ENCODE measurements at places on chromosomes 5 and 9.

GRCh38 chr9:131113655-131114054 lies 11.7 kb upstream of the NUP214 start:
- no peak for DNase-seq

- DNase-seq, result no peak
Observed at GRCh38 chr9:35797311-35798109, 6.1 kb downstream of the NPR2 start.

GRCh38 chr5:71938895-71939294 lies 168.4 kb upstream of the MAP1B start:
- DNase-seq, result peak; percentile 13

- no peak for DNase-seq
Observed at GRCh38 chr9:116350213-116350612, 196.6 kb downstream of the PAPPA start.

DNA sequence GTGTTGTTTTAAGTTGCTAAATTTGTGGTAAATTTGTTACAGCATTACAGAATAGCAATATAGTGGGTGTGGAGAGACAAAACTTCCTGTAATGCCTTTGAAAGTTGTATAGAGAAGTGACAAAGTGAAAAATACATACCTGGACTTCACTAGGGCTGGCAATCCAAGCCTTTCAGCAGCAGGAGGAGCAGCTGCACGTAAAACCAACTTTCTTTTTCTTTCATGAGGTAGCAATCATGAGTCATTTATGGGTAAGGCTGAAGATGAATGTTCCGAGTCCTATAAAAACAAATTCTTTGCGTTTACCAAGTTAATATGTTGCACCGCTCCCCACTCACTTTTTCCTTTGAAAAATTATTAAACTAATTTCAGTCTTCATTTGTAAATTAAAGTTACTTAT lies 1138.2 kb downstream of the TAF11L14 start:
- DNase-seq, result no peak

GRCh38 chr5:163460562-163461171 lies at the start of gene HMMR:
TSS of gene HMMR (plus strand) at chr5:163460632. CDS start at chr5:163460693, 61 bp downstream.
- no peak for DNase-seq

Data from NCI-H1436 treated with DMSO at 0.1 percent for 48 hours (cell line).